ENCODE measurements at places on chromosomes 6 and 20. TPM values are rescaled to one million over a fixed set of nuclear protein-coding genes. Genes with fewer than 3 reads are reported as not detected.

Gene HLA-DOA
- total RNA-seq, result 2.6 TPM

Gene DEF6
- 1.4 TPM for total RNA-seq

Gene WFDC10B
- total RNA-seq, result not detected

Gene PTGIS
- total RNA-seq, result 59.8 TPM

Gene RPS6KA2
- total RNA-seq, result 131 TPM

Gene OXT
- total RNA-seq, result not detected

Gene TREML2
- 0.12 TPM for total RNA-seq

Gene OR12D3
- not detected for total RNA-seq

Gene SLC22A2
- not detected for total RNA-seq

Gene ADGRF5
- total RNA-seq, result 38.4 TPM
